IPS-NIHi11 (cell line): ENCODE measurements at places on chromosomes 7 and 10.

- DNase-seq = no peak
These were observed 10.8 kb upstream of the PHYH start for GRCh38 chr10:13310518-13311176.

DNA sequence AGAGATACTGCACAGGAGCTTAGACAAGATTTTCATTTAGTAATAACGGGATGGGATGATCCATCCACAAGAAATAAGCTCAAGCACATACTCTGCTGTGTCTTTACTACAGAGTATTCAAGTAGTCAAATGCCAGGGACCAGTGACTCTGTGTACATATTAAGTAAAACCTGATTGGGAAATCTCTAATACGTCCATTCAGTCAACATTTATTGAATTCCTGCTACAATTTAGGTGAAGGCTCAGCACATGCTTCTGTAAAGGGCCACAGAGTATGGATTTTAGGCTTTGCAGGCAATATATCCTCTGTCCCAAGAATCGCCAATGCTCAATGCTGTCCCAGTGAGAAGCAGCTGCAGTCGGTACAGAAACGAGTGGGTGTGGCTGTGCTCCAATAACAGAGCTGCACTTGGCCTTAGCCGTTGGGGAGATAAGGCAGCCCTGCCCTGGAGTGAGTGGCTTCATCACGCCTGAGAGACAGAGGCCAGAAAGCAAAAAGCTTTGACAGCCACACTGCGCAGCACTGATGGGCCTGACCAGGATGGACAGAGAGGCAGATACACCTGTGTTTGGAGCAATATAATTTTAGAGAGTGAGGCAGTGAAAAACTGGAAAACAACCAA is 186.8 kb downstream of the PARD3 start:
- DNase-seq = no peak

DNA sequence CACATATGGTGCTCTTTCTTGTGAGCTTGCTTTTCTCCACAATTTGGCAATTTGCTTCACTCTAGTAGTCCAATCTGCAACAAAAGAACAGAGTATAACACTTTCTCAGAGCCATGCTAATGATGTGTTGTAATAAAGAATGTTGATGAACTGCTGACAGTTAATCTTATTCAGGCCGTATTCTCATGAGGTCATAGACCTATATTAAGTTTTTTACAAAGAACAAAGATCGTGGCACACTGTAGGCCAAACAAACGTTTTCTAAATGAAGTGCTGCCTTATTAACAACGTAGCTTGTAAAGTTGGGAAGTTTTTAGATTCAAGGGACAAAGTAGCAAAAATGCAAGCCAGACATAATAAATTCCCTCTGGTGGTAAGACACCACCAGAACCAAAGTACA is 160.1 kb downstream of the GALNT11 start:
- no peak for DNase-seq

GRCh38 chr10:118531105-118531852 is 64.2 kb downstream of the PRLHR start:
- no peak for DNase-seq

DNA sequence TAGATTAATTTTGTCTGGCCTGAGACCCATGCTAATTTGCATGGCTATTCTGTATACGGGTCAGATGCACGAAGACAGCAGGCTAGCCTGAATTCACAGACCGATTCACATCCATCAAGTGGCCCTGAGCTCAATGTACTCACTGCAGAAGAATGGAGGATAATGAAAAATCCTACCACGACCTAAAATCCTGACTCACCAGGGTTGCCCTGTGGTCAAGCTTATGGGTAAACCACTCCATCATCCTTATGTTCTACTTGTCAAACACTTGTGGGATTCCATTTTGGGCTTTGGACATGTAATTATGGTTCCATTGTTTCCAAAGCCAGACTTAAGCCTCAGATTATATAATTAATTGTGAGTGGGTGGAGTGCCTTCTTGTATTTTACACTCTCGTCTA is 110.4 kb upstream of the ZNF438 start:
- no peak for DNase-seq

DNA sequence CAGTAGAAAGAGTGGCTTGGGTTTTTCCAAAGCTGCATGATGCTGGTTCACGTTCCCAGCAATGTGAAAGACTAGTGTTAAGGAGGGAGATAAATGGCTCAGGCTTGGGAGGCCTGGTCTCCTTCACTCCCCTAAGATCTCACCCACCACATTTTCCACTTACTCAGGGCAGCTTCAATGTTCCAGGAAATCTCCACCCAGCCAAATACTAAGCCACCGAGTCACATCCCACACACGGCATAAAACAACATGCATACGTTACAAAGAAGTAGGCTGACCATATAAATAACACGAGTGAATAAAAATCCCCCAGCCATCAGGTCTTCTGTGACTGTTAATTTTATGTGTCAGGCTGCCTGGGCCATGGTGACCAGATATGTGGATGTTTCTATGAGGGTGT is 303.5 kb downstream of the SFMBT2 start:
- no peak for DNase-seq

DNA sequence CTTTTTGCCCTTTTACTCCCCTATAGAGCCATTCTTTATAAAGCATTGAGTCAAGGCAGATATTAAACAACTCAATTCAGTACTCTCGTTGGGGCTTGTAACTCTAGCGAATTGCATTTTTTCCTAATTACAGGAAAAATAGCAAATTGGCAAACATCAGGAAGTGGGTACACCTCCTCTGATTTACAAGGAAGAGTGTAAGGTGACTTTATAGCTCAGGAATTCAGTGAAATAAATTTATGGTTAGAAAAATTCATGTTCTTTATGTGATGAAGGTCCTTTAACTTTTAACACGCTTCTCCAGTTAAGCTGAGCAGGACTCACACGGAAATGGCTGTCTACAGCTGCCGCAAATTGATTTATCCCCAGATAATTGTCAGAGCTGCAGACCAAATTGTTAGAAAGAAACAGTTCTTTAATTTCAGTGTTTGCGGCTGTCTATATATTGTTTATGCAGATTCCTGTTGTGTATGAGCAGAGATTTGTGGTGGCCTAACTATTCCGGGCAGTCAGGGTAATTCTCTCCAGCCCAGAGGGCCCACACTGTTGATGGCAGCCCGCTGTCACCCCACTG is 151.1 kb upstream of the MKI67 start:
- no peak for DNase-seq
